Stimulated activated naive CD4-positive, alpha-beta T cell (primary cell): ENCODE measurements at places on chromosomes 16 and 17.
A peak's percentile ranks its signal among the peaks of the same experiment; 100 is the strongest.

GRCh38 chr17:39674702-39675389 is 6.6 kb downstream of the PNMT start:
- DNase-seq: no peak

- no peak for DNase-seq
Observed at GRCh38 chr17:36597226-36597625, 4.2 kb upstream of the MRM1 start.

GRCh38 chr17:740240-741017 is 8.0 kb downstream of the TLCD3A start:
- DNase-seq: peak; percentile 9

GRCh38 chr16:81318711-81319110 is 3.9 kb downstream of the GAN start:
- DNase-seq: no peak

DNA sequence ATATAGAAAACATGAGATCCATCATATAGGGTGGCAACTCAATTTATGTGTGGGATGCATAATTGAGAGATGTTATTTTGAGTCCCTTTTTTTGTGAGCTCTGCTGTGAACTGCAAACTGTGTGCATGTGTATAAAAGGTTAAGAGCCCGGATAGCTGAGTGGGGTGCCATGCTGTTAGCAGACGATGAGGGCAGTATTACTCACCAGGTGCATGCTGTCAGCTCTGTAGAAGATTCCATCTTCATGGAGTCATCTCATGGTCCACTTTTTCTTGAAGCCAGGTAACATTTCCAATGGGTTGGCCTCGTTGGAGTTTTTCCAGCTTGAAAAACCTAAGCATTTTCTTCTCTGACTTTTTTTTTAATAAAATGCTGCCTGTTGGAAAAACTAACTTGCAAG is 43.0 kb upstream of the RHBDL3 start:
- no peak for DNase-seq

DNA sequence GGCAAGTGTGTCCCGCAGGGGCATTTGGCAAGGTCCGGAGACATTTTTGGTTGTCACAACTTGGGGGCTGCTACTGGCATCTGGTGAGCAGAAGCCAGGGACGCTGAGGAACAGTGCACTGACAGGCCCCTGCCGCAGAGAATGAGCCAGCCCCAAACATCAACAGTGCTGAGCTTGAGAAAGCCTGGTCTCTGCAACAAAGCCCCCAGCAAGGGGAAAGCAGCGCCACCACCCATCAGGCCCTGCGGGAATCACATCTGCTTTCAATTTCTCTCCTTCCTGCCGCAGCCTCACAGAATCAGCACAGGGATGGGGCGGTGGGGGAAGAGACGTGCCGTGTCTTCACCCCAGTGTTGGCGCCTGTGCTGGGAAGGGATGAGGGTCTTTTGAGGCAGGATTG is 14.8 kb upstream of the PRPSAP1 start:
- DNase-seq: no peak

DNA sequence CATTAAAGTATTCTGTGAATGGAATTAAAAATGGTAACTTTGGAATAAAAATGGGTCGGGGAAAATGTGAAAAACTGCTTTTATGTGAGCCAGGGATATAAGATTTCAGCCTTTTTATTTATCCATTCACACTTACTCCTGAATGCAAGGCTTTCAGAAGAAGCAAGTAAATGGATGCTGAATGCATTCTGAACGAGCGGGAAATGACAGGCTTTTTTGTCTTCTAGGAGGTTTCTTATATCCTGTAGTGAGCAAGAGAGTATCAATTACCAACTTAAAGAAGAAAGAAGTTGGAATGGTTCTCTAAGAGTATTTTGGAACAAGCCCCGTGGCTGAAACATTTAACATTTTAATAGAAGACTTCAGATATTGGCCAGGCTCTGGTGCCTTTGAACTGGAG is 36.0 kb downstream of the NUP93 start:
- no peak for DNase-seq

GRCh38 chr16:19574615-19575014 is 19.1 kb downstream of the VPS35L start:
- DNase-seq: no peak

DNA sequence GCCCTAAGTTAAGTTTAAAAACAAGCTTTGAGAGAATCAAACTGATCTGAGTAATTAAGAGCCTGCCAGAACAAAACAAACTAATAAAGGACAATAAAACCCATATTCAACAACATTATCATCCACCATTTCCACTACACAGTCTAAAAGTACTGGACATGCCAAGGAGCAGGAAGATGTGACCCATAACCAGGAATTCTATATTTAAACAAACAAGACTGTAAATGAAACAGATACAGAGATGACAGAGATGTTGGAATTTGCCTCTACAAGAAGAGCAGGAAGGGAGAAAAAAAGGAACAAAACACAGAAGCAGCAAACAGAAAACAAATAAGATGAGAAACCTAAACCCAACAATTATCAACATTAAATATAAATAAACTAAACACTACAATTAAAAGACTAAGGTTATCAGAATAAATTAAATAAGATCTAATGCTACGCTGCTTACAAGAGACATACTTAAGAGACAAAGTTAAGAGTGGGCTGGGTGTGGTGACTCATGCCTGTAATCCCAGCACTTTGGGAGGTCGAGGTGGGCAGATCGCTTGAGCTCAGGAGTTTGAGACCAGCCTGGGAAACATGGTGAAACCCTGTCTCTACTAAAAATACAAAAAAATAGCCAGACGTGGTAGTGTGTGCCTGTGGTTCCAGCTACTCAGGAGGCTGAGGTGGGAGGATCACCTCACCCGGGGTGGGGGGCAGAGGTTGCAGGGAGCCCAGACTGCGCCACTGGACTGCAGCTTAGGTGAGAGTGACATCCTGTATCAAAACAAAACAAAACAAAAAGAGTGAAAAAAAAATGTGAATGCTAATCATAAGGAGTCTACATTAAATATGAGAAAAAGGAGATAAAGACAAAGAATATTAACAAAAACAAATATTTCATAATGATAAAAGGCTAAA is 50.6 kb downstream of the CREBBP start:
- DNase-seq: no peak

GRCh38 chr16:87854907-87855683 is 14.2 kb downstream of the SLC7A5 start:
- DNase-seq: no peak
